ENCODE measurements at places on chromosomes 4 and X.

GRCh38 chr4:99208719-99209075 is 10.3 kb downstream of the ADH6 start:
- no peak for DNase-seq

DNA sequence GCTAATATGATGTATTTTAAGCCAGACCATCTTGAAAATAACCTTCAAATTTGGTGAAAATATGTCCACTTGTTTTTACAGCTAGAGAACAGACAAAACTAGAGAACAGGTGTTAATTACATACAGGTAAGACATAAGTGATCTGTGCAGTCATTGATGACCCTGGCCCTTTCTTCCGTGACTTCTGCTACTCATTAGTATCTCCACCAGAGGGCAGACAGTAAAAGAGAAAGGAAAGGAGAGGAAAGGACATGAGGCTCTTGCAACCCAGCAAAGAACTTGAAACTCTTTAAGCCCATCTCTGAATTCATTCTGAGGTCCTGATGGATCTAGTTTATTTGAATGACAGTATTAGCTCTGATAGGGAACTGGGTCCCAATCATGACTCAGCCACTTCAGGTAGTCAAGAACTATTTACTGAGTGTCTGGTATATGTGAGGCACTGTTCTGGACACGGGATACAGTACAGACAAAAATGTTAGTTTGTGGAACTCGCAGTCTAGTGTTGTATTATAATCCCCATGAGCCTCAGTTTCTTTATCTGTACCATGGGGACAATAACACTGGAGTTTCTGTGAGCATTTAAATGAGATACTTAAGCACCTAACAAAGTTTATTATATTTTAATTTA is 121.0 kb upstream of the TEX13D start:
- DNase-seq = no peak

- no peak for DNase-seq
Observed at GRCh38 chrX:53047228-53047627, 1.4 kb upstream of the GPR173 start.

DNA sequence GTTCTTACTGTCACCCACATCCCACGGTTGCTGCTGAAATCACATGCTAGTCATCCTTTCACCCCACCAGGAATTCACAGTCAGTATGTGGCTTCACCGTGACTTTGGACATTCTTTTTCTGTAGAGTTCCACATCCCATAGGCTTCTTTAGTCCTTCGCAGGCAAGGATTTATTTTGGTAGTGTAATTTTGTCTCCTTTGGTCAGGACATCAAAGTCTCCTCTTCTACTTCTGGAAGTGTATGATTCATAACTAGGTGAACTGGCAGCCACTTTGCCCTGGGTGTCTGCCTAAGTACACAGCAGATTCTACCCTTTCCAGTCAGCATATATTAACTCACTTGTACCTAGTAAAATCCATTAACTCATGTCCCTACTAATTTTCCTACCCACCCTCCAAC is 38.3 kb upstream of the MMAA start:
- DNase-seq = no peak

GRCh38 chr4:12697970-12698369 is 786.2 kb downstream of the RAB28 start:
- no peak for DNase-seq

DNA sequence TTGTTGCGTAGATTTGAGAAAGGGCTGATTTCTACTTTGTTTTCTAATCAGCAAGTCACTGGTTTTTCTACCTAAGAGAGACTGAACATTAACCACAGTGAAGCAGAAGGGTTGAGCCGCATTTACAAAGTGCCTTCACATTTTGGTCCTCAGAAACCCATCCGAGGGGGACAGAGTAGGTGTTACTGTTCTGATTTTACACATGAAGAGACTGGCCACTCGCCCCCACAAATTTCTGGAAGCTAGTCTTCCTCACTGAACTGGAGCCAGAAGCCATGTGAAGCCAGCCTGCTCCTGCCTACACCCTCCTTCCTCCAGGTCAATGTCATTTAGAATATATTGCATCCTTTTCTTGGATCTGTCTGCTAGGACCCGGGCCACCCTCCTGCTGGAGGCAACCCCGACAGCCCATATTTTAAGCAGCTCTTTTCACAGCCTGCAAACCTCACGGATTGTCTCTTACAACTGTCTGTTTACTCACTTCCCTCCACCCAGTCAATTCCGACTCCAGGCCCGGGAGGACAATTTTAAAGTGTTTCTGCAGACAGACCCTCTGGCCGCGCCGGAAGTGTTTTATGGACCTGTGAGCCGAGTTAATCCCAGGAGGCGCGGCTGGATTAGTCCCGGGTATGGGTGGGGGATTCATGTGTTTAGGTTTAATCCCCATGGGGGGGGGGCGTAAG is 73.2 kb upstream of the BCOR start:
- no peak for DNase-seq

- DNase-seq = no peak
Observed at GRCh38 chr4:159137176-159137575, 34.3 kb downstream of the RAPGEF2 start.

- no peak for DNase-seq
Observed at GRCh38 chrX:15055146-15055930, 182.1 kb downstream of the MOSPD2 start.

GRCh38 chr4:74374561-74375327 is 9.8 kb downstream of the EREG start:
- no peak for DNase-seq

GRCh38 chr4:182916483-182917181 is 554 bp downstream of the DCTD start:
- no peak for DNase-seq

DNA sequence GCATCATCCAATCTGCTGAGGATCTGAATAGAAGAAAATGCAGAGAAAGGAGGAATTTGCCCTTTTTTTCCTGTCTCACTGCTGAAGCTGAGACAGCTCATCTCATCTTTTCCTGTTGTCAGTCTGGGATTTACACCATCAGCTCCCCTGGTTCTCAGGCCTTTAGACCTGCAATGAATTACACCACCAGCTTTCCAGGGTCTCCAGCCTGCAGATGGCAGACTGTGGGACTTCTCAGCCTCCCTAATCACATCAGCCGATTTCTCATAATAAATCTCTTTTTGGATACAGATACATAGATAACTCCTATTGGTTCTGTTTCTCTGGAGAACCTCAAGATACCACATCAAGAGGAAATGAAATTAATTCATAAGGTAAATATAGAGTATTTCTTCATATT is 134.6 kb upstream of the MAB21L2 start:
- DNase-seq = no peak

- no peak for DNase-seq
Observed at GRCh38 chr4:6063684-6064083, 45.5 kb upstream of the C4orf50 start.

GRCh38 chrX:39542316-39542715 is 555.4 kb downstream of the BCOR start:
- DNase-seq = no peak

GRCh38 chr4:173146456-173146855 is 22.2 kb upstream of the GALNT7 start:
- no peak for DNase-seq

GRCh38 chr4:73668782-73669201 is 48.6 kb upstream of the RASSF6 start:
- DNase-seq = no peak

GRCh38 chrX:102341867-102342266 is 94.9 kb downstream of the NXF2 start:
- DNase-seq = no peak

- DNase-seq = no peak
Observed at GRCh38 chr4:64520421-64520820, 111.2 kb upstream of the TECRL start.

DNA sequence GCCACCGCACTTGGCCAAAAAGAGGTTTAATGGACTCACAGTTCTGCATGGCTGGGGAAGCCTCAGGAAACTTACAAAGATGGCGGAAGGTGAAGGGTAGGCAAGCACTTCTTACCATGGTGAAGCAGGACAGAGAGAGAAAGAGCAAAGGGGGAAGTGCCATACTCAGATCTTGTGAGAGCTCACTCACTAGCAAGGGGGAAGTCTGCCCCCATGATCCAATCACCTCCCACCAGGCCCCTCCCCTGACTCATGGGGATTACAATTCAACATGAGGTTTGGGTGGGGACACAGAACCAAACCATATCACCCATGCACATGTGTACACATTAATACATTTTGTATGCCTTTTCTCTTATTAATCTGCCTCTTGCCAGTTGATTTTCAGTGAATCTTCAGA is 77.2 kb upstream of the HSD17B10 start:
- DNase-seq = no peak

- no peak for DNase-seq
Observed at GRCh38 chr4:87410679-87411078, 11.7 kb upstream of the NUDT9 start.

DNA sequence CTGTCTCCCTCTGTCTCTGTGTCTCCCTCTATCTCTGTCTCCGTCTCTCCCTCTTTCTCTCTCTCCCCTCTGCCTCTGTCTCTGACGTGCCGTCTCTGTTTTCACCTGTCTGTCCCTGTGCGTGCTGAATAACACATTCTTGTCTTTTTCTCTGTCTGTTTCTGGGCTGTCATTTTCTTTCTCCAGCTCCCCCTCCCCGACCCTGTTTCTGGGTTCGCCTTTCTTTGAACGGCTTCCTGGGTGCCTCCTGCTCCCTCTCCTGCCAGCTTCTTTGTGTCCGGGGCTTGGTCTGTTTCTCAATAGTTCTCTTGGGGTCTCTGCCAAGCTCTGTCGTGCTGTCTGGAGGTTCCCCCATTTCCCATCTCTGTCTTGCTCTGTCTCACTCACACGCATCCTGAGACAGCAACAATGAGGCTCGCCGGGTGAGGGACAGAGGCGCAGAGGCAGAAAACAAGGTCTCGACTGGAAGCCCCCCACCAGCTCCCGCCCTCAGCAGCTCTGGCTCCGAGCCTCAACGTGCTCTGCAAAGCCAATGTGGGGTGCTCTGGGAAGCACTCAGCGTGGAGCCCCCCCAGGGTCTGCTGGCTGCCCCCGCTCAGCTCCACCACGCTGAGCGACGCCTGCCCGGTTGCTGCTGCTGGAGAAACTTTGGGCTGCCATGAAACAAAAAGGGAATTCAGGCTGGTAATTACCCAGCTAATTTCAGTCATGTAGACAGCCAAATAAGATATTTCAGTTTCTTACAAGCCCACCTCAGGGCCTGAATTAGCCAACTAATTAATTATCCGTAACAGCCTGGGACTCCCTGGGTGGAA is 3.4 kb downstream of the CPLX1 start:
- no peak for DNase-seq

GRCh38 chr4:113637823-113638561 is 123.5 kb downstream of the CAMK2D start:
- DNase-seq = no peak

DNA sequence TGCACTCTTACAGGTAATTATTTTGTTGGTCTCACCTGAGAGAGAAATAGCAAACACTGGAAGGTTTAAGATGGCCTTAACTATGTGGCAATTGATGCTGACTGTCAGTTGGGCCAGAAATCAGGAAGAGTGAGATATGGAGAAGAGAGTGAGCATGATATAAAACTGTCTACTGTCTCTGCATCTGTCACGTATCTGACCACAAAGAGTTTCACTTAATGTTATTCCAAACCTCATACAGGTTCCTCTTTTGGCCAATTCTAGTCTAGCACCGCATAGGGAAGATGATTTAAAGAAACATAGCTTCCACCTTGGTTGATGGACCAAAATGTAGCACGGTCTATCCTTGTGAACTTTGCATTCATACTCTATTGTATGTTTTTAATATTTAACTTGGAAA is 381.0 kb upstream of the BOD1L1 start:
- no peak for DNase-seq

DNA sequence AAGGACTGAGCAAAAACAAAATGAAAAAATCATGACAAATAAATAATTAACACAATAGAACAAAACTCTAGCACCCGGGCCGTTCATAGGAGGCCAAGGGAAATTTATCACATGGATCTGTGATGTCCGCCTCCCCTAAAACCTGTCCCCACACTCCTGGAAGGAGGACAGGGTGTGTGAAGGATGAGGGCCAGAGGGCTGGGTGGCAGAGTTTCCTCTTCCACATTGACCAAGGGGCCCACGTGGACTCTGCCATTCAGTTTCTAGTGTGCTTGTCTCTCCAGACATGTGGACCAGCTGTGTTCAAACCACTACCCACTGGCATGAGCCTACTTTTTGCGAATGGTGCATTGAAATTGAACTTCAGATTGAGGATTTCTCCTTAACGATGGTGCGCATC is 6.3 kb downstream of the PRRG3 start:
- no peak for DNase-seq

- no peak for DNase-seq
Observed at GRCh38 chr4:130896920-130897319, 1801.0 kb downstream of the C4orf33 start.

DNA sequence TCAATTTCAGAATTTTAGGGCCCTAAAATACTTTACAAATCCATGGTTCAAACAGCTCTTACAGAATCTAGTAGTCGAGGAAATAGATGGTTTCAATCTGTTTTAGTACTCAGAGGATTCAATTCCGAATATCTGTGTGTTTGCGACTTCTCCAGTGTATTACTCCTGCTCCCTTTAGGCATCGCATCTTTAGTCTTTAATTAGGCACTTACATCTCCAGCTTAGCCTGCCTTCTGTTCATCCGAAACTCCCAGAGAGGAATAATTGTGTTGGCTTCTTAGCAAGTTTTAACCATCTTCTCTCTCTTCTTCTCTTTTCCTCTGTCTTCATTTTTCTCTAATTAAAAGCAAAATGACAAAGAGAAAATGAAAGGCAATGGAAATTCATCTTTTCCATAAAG is 1901.3 kb upstream of the TENM3 start:
- no peak for DNase-seq

GRCh38 chr4:121041307-121042090 is 30.8 kb downstream of the NDNF start:
- no peak for DNase-seq

DNA sequence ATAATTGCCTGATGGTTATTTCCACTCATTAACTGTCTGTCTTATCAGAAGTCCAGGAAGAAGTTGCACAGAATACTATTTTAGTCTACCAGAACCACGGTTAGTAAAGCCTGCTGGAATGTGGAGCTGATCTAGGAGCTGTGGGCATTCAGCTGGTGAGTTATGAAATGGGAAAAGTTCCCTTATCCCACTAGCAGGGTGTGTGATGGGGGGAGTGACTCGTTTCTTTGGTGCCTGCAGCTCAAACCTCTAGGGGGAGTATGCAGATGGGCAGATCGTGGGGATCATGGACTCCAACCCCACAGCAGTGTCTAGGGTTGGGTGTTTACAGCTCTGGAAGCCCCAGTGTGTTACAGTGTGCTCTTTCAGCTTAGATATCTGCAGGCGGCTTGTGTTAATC is 305.7 kb upstream of the BOD1L1 start:
- DNase-seq = no peak

DNA sequence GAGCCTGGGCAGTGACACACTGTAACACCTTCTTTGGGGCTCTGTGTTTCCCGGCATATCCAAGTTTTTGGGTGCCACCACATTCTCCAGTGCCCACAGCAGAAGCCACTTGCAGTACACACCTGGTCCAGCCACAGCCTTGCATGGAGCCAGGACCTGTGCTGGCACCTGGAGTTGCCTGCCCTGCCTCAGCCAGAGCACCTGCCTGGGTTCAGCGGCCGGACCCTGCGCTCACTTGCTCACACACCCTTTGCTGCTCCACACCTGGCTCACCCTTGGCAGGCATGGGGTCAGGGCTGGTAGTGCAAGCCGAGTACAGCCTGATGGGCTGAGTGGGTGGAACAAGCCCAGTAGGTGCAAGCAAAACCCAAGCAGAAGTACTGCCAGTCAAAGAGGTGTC is 1511.1 kb downstream of the TECRL start:
- DNase-seq = no peak

Data from stimulated activated CD8-positive, alpha-beta memory T cell treated with anti-CD3 and anti-CD28 coated beads, Interleukin-15, amount 100 ng/mL, for 1 hour (primary cell).